ENCODE measurements at places on chromosomes 4 and X.

- no peak for ATAC-seq
These were observed 38.9 kb upstream of the TLL1 start for GRCh38 chr4:165834116-165834515.

DNA sequence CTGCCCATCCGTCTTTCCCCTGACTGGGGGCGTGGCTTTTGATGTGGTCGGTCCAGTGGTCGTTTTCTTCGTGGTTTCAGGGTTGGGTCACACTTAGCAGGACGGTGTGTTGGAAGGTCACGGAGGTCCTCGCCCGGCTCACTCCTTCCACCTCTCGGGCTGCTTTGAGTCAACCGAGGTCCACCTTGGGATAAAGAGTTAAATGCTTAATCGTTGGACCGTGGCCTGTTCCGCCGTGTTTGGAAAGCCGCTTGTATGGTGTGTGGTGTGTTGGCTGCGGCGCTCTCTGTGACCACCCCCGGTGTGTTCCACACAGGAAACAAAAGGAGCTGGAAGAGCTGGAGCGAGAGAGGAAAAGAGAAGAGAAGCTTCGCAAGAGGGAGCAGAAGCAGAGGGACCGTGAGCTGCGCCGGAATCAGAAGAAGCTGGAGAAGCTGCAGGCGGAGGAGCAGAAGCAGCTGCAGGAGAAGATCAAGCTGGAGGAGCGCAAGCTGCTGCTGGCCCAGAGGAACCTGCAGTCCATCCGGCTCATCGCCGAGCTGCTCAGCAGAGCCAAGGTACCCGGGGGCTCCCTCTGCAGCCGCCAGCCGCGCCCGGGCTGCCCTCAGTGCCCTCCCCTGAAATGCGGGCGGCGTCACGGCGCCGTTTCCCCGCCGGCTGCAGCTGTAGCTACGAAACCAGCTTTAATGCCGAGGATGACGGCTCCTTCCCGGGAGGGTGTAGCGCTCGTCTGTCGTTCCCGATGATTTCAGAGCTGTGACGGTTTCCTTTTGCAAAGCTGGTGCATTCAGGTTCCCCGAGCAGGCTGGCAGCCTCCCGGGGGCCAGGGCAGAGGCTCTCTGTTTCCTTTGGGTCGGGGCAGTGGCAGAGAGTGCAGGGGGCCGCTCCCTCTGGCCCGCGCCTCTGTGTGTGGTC, 7.7 kb downstream of the AKAP17A start:
- ATAC-seq, result no peak

DNA sequence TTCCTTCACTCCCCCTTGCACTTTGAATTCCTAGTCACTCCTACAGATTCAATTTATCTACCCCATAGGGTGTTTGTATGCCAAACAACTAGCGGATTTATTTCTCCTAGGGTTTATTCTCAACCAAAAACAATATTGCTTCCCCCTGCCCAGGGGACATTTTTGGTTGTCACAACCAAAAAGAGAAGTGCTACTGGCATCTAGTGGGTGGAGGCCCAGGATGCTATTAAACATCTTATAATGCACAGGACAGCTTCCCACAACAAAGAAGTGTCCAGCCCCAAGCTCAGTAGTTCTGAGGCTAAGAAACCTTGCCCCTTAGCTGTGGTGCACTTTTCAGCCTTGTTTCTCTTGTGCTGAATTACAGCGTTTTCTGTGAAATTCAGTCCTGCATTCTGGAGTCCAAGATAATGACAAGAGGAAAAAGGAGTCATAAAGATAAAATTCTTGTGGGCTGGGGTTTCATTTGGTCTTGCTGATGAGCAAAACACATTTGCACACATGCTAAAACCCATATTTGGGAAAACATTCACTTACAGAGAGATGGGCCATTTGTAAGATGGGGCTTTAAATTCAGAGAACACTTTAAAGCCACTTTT, 11.2 kb upstream of the SYTL4 start:
- no peak for ATAC-seq

- ATAC-seq, result no peak
These were observed 329.5 kb upstream of the ZFP42 start for GRCh38 chr4:187666034-187666433.

GRCh38 chr4:166822386-166822785, 411.9 kb downstream of the SPOCK3 start:
- ATAC-seq, result no peak

GRCh38 chr4:70356185-70356584, 4.4 kb upstream of the SMR3A start:
- no peak for ATAC-seq

GRCh38 chrX:68440442-68440841, 7.1 kb upstream of the OPHN1 start:
- no peak for ATAC-seq

DNA sequence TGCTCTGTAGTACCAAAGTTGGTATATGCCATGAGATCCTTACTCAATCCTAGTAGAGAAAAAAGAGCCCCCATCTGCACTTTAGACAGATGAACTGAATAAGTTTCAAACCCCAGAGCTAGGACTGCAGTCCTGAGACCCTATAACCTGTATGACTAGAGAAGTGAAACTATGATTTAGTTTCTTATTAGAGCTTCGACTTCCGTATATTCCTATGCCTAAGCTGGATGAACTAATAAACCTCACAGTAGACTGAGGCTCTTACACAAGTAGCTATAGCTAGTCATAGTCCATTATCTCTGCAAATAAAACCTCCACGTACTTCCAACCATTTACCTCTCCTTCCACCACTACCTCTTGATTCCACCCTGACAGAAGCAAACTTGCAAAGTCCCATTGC, 6.3 kb upstream of the OTUD4 start:
- no peak for ATAC-seq

- no peak for ATAC-seq
These were observed 77.4 kb upstream of the GPR50 start for GRCh38 chrX:151099001-151099400.

GRCh38 chrX:54411732-54412131, 28.5 kb upstream of the TSR2 start:
- ATAC-seq, result no peak

- ATAC-seq, result no peak
These were observed 11.0 kb downstream of the ARHGAP36 start for GRCh38 chrX:131068945-131069719.

GRCh38 chr4:158621729-158622128, 50.0 kb downstream of the C4orf46 start:
- no peak for ATAC-seq

DNA sequence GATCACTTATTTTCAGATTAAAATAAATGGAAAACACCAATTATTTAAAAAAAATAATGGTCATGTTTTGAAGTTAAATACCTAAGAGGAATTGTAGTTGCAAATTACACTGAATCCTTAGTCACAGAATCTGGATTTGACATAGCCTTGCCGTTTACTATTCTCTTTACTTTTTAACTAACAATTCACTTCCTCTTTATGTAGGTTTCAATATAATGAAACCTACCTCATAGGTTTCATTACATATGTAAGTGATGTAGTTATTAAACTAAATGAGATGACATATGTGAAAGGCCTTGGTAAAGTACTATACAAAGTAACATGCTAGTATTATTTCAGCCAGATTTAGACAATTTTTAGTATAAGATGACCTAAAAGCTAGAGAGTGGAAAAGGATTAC, 6.5 kb downstream of the SPP1 start:
- no peak for ATAC-seq

- no peak for ATAC-seq
These were observed 407 bp downstream of the IL13RA1 start for GRCh38 chrX:118727686-118728339.

GRCh38 chr4:160319221-160319867, 1216.5 kb downstream of the RAPGEF2 start:
- no peak for ATAC-seq

DNA sequence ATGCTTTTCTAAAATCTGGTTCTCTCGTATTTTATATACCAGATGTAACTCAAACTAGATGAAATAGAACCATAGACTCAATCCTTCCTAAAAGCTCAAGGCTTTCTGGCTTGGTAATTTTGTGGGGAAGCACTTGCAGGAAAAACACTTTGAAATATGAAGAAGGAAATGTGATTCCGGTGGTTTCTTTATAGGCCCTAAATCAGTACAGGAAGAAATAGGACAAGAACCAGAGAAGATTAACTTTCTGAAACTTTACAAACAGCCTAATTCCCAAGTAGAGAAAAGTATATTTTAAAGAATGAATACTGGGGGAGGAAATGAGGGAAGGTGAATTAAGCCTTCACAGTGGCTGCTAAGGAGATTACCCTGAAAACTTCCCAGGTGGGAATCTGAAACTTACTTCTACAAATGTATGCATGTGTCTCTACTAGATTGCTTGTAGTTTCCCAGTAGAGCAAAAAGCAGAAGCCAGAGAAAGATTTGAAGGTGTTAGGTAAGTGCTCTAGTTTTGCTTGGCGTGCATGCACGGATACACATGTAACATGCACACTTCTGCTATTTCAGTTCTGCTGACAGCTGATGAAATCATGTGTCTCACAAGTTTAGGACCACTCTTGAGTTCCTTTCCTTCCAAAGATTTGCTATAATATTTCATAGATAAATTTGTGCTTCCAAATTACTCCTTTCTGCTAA, 92.1 kb downstream of the AFF1 start:
- ATAC-seq, result no peak

DNA sequence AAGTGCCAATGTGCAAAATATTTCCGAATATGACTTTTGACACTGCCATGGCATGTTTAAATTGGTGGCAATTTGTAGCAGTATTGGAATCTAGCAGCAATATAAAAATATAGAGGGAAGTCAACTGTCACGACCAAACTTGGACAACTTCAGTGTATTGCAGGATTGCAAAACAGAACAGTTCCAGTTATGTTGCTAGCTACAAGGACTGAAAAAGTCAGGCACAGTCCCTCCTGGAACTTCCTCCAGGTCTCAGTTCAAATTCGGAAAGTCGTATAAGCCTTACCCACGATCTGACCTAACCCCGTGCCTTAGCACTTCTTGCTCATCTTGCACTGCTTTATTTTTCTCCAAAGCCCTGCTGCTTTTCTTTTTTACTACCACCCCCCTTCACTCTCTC, 390.0 kb upstream of the GALNT7 start:
- no peak for ATAC-seq

DNA sequence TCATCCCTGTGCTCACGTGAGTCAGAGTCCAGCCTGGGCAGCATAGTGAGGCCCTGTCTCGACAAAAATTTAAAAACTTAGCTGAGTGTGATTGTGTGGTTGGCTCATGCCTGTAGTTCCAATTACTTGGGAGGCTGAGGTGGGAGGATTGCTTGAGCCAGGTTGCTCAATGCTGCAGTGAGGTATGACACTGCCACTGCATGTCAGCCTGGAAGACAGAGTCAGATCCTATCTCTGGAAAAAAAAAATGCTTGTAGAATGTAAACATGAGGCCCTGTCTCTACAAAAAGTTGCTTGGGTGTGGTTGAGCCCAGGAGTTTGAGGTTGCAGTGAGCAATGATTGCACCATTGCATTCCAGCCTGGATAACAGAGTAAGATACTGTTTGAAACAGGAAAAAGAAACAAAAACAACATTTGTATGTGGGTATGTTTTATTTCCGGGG, 11.3 kb upstream of the YTHDC1 start:
- ATAC-seq, result no peak

- ATAC-seq, result no peak
These were observed 74.9 kb upstream of the PCDH19 start for GRCh38 chrX:100484971-100485370.

- ATAC-seq, result no peak
These were observed 13.8 kb downstream of the MPP1 start for GRCh38 chrX:154791467-154791866.

- ATAC-seq, result no peak
These were observed 21.9 kb upstream of the IGFBP7 start for GRCh38 chr4:57131849-57132742.

GRCh38 chr4:119151161-119151560, 15.5 kb downstream of the MYOZ2 start:
- ATAC-seq, result no peak

- no peak for ATAC-seq
These were observed 45.4 kb upstream of the MAGEC2 start for GRCh38 chrX:142250502-142250901.

DNA sequence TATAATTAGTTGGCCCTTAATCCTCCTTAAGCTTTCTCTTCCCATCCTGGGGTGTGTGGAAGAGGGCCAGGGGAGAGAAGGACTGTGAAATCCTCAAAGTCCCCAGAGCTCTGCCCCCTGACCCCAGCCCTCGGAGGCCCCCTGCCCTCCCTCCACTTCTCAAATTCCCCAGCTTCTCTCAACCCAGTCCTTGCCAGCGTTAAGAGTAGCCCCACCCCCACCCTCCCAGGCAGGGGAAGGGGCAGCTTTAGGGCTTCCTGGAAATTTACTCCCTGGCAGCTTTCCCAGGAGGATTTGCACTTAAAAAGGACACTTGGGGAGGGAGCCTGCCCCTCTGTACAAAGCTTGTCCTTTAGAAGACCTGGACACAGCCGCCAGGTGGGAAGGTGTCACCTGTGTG, 11.8 kb upstream of the CD40LG start:
- ATAC-seq, result no peak

GRCh38 chrX:120446498-120446897, 22.6 kb downstream of the LAMP2 start:
- no peak for ATAC-seq

Measured in activated CD4-positive, CD25-positive, alpha-beta regulatory T cell treated with anti-CD3 and anti-CD28 coated beads, Interleukin-2, amount 50 U/mL, for 24 hours (primary cell).